Stimulated activated CD4-positive, alpha-beta T cell treated with anti-CD3 and anti-CD28 coated beads, TNF-alpha, amount 100 ng/mL, for 48 hours (primary cell): ENCODE measurements at places on chromosomes 7 and 10.

GRCh38 chr7:121000081-121000983, 11.8 kb downstream of the CPED1 start:
- no peak for DNase-seq

DNA sequence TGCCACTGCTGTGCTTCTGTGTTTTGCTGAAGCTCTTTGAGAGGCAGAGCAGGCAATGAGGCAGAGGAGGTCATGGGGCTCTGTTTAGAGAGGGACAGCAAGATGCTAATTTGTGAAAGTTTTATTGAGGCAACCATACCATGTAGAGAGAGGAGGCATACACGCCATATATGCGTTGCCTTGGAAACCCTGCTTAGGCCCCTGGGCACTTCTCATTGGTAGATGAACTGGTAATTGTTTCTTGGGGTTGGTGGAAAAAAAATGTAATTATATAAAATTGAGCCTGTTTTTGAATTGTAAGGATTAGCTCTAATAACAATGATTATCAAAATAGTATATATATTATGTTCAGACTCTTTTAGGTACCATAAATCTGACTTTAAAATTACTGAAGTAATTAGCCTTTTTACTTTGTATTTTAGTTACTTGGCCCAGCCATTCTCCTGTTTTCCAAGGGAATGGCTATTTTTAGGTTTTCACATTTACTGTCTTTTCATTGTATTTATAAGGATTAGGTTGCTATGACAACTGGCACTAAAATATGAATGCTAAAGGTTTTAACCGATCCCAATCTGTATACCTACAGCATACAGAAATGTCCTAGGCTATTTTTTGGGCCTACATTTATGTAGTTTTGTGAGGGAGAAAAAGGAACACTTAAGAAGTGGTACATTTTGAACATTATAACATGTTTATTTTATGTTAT, 52.4 kb downstream of the BZW2 start:
- no peak for DNase-seq

DNA sequence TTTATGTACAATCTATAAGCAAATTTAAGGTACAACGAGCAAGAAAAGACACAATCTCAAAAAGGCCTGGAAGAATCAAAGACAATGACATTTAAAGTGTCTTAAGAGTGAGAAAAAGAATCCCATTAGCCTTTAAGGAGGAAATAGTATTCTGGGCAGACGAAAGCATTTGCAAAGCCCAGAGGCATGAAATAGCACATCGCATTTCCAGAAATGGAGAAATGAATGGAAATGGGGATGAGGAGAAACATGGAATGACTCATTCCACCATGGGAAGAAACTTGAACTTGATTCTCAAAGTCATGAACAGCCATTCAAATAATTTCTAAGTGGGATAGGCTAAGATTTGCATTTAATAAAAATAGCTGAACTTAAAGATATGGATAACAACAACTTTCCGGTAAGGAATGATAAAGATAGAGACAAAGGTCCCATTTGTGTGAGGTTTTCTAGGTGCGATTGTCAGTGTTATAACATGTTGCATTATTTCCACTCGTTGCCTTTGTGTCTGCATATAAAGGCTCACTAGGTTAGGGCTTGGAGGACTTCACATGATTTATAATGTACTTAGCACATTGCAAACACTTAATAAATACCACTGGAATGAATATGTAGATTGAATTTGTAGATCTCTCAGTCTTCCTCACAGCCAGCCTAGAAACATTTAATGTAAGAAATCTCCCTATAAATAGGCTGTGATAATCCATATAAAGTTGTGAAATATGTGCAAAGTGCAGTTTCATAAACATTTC, 310.3 kb upstream of the KLF6 start:
- DNase-seq = no peak

- DNase-seq = no peak
Observed at GRCh38 chr7:64509583-64509982, 53.3 kb downstream of the ZNF680 start.

DNA sequence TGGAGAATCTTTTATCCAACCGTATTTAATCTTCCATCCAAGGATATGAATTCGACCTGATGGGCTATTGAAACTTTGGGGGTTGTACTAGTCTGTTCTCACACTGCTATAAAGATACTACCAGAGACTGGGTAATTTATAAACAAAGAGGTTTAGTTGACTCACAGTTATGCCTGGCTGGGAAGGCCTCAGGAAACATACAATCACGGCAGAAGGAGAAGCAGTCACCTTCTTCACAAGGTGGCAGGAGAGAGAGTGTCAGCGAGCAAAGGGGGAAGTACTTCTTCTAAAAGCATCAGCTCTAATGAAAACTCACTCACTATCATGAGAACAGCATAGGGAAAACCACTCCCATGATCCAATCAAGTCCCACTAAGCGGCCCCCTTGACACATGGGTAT, 43.8 kb downstream of the EPDR1 start:
- no peak for DNase-seq

GRCh38 chr7:31688372-31688771, 1.4 kb downstream of the PPP1R17 start:
- no peak for DNase-seq

GRCh38 chr7:34596887-34597286, 61.1 kb upstream of the NPSR1 start:
- no peak for DNase-seq

DNA sequence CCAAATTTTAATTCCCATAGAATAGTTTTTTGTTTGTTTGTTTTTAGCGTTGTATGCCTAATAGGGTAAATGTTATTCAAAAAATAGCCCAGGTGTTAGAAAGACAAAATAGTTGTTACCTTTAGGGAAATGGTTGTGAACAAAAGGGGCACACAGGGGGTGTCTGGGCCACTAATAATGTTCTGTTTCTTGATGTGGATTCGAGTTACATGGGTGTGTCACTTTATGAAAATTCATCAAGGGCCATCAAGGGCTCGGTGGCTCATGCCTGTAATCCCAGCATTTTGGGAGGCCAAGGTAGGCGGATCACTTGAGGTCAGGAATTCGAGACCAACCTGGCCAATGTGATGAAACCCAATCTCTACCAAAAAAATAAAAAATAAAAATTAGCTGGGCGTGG, 531.8 kb upstream of the C7orf33 start:
- DNase-seq = no peak

DNA sequence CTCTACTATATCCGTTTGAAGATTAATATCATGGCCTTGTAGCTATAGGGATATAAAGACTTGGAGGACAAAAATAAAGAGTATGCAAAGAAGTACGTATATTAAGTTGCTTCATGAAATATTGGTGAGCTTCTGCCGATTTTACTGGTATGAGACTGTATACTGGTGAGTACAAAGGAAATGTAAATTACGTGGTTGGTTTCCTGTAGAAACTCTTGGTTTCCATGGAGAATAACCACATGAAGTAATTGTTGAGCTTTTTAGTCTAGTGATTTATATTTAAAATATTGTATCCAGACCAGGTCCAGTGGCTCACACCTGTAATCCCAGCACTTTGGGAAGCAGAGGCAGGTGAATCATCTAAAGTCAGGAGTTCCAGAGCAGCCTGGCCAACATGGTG, 32.2 kb upstream of the GLI3 start:
- DNase-seq = no peak

- DNase-seq = no peak
Observed at GRCh38 chr7:157889480-157889879, 552.7 kb downstream of the DNAJB6 start.

DNA sequence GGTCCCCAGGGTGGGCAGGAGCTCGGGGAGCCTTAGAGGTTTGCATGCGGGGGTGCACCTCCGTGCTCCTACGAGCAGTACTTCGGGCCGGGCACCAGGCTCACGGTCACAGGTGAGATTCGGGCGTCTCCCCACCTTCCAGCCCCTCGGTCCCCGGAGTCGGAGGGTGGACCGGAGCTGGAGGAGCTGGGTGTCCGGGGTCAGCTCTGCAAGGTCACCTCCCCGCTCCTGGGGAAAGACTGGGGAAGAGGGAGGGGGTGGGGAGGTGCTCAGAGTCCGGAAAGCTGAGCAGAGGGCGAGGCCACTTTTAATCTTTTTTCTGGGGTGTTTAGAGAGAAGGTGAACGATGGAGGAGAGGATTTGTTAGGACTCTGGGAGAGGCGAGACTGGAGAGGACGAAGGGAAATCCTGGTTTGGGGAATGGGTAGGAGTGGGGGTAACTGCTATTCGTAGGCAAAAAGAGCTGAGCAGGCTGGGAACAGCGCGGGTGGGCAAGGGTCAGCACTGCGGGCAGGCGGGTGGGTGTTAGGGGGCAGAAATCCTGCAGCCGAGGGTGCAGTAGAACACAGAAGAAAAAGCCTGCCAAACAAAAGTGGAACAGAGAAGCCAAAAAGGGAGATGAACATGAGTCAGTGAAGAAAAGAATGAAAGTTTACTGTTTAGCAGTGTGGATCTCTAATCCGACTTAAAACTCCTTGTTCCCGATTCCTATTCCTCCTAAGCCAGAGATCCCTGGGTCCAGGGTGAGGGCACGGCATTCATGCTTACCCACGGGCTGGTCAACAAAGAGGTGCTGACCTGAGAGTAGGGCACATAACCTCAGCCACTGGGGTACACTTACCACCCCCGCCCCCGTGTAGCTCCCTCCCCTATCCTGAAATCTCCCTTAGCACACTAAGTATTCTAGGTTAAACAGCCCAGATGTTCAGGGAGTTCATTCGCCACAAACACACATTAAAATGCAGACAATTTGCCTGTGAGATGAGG, 26.9 kb downstream of the PRSS2 start:
- no peak for DNase-seq

DNA sequence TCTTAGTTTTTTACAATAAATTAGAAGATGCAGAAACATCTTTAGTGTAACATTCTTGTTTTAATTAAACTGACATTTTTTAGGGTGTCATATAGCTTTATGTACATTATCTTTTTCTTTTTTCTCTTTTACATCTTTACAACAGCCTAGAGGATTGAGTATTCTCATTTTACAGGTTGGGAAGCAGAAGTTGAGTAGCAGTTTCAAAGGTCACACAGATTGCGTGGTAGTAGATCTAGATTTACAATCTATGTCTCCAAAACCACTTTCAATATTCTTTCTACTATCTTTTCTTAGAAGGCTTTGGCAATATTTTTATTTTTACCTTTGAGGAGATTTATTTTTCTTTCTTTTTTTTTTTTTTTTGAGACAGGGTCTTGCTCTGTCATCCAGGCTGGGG, 18.7 kb upstream of the MCU start:
- no peak for DNase-seq

- DNase-seq = no peak
Observed at GRCh38 chr10:110058212-110058611, 50.4 kb downstream of the ADD3 start.
